Muscle of leg (tissue), 16 donors: ENCODE measurements at places on chromosomes 2 and 18.

DNA sequence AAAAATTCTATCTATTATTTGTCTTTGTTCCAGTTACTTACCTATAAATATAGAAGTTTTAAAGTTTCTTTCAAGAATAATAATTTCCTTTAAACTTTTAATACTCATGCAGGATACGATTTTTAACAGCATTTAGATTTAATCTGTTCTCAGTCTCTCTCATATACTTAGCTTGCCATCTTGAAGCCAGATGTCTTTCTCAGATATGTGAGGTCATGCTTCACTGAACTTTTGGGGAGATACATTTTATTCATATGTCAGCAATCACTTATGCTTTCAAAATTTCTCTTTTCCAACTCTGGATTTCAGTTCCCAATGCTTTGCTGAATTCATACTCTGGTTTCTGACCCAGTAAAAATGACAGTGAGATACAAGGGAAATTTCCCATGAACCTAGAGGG is 66.5 kb upstream of the CCDC178 start:
- no peaks in the 10 kb centered on the region for H3K4me1 ChIP-seq
- no peak overlapping the region for H3K4me3 ChIP-seq
- no peaks in the 10 kb centered on the region for H3K27me3 ChIP-seq
- no peak overlapping the region for H3K27ac ChIP-seq

- no peak overlapping the region for H3K27ac ChIP-seq
- no peaks in the 10 kb centered on the region for H3K27me3 ChIP-seq
- no peaks in the 10 kb centered on the region for H3K4me1 ChIP-seq
- H3K4me3 ChIP-seq: no peak overlapping the region
- no peak for DNase-seq
These were observed 1072.8 kb upstream of the TMEFF2 start for GRCh38 chr2:193267496-193268002.

DNA sequence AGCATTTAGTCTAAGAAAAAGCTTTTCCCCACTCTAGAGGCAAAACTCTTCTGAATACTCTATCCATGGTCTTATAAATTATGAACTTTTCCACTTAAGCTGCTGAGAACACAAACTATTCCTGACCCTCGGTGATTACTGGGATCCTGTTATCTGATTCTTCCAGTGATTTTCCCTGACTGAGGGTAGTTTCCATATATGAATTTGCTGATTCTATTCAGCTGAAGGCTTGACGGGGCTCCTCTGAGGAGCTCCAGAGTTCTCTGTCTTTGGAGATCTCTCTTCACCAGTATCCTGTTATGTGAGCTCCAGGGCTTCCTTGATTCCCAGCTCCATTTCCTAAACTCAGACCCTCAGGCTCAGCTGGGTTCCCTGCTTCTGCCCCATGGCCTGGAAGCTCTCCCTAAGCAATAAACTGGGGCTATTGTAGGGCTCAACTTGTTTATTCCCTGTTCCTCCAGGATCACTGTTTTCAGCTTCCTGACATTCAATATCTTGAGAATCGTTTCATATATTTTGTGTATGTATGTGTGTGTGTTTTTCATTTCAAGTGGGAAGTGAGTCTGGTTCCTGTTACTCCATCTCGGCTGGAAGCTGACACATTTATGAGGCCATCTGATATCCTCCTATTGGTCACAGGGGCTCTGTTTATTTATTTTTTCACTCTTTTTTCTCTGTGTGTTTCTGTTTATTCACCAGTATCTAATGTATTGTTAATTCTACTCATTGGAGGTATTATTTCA is 78.2 kb downstream of the ARHGAP28 start:
- DNase-seq: no peak
- H3K4me3 ChIP-seq: no peak overlapping the region
- peak overlapping the region; percentile 66 for H3K27ac ChIP-seq
- H3K4me1 ChIP-seq: peaks cover 3% of the 10 kb centered on the region
- H3K36me3 ChIP-seq: no peaks in the 10 kb centered on the region

GRCh38 chr18:55161916-55162315 is 202.7 kb upstream of the CCDC68 start:
- no peaks in the 10 kb centered on the region for H3K4me1 ChIP-seq
- H3K4me3 ChIP-seq: no peak overlapping the region
- H3K27ac ChIP-seq: no peak overlapping the region
- no peaks in the 10 kb centered on the region for H3K36me3 ChIP-seq

GRCh38 chr2:88350331-88351248 is 101.9 kb downstream of the FOXI3 start:
- no peaks in the 10 kb centered on the region for H3K36me3 ChIP-seq
- peak; percentile 9 for DNase-seq
- H3K27me3 ChIP-seq: peaks cover 21% of the 10 kb centered on the region
- H3K4me3 ChIP-seq: no peak overlapping the region
- H3K4me1 ChIP-seq: peaks cover 6% of the 10 kb centered on the region

- no peak overlapping the region for H3K4me3 ChIP-seq
- H3K4me1 ChIP-seq: no peaks in the 10 kb centered on the region
- no peaks in the 10 kb centered on the region for H3K36me3 ChIP-seq
- H3K27ac ChIP-seq: no peak overlapping the region
- H3K27me3 ChIP-seq: no peaks in the 10 kb centered on the region
These were observed 303.9 kb downstream of the ETAA1 start for GRCh38 chr2:67701011-67701410.

DNA sequence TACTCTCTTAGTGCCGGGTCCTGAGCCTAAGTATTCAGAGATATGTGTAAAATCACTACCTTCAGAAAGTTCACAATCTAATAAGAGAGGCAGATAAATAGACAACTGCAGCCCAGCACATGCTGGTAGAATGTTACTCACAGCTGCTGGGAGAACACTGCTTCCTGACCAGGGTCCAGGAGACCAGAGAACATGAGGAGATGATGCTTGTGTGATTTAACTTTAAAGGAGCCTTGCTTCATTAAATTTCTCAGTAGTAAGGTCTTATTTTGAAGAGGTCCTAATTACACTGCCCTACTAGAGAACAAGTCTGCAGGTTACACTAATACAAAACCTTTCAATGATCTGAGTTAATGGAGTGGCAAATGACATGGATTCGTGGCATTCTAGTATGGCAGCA is 209.9 kb upstream of the TRIB2 start:
- DNase-seq: no peak
- no peaks in the 10 kb centered on the region for H3K4me1 ChIP-seq
- no peaks in the 10 kb centered on the region for H3K27me3 ChIP-seq

- DNase-seq: peak; percentile 67
- peaks cover 2% of the 10 kb centered on the region for H3K4me1 ChIP-seq
- H3K27me3 ChIP-seq: no peaks in the 10 kb centered on the region
- H3K36me3 ChIP-seq: no peaks in the 10 kb centered on the region
- H3K4me3 ChIP-seq: no peak overlapping the region
- no peak overlapping the region for H3K27ac ChIP-seq
These were observed 155.3 kb upstream of the MYO3B start for GRCh38 chr2:170022692-170023091.

DNA sequence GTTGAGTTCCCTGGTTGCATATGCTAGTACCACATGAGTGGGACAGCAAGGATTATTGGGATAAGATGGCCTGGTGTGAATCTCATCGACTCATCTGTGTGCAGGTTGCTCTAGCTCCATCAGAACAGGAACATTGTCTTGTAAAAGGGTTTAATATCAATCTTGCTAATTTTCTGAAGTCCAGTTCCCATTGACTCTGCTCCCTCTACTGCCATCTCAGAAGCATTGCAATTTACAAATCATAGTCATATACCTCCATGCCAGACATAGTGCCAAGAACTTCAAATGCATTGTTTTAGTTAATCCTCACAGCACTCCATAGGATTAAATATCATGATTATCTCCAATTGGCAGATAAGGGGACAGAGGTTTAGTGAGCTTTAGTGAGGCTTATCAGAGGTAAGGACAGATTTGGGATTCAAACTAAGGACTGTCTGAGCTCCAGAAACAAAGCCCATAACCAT is 4.8 kb upstream of the STAT4 start:
- H3K4me3 ChIP-seq: no peak overlapping the region
- peaks cover 5% of the 10 kb centered on the region for H3K4me1 ChIP-seq
- no peaks in the 10 kb centered on the region for H3K36me3 ChIP-seq
- H3K27ac ChIP-seq: no peak overlapping the region
- DNase-seq: no peak

GRCh38 chr2:46438102-46438501 is 41.3 kb upstream of the TMEM247 start:
- no peak overlapping the region for H3K4me3 ChIP-seq
- peaks cover 3% of the 10 kb centered on the region for H3K27me3 ChIP-seq
- H3K4me1 ChIP-seq: no peaks in the 10 kb centered on the region
- DNase-seq: no peak

- DNase-seq: no peak
- H3K27me3 ChIP-seq: no peaks in the 10 kb centered on the region
- H3K4me3 ChIP-seq: no peak overlapping the region
- no peaks in the 10 kb centered on the region for H3K36me3 ChIP-seq
These were observed 206.3 kb upstream of the GYPC start for GRCh38 chr2:126449677-126450076.

DNA sequence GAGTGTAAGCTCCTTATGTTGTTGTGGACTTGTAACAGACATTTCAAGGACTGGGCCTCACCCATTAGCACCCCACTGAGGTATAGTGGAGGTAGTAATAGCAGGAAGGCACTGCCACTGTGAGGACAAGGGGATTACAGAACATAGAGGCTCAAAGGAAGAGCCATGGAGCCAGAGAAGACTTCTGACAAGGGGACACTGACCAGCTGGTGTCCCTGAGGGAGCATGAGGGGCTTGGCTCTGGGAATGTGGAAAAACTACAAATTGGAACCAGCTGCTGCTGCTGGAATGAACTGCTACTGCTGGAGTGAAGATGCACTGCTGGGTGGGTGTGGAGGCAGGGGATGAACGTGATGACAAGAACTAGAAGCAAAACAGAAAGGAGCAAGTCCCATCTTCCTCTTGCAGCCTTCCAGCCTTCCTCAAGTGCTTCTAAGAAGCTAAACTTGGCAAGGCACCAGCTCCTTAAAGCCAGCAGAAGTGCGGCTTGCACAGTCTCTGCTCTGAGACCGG is 167.3 kb upstream of the NOSTRIN start:
- H3K4me3 ChIP-seq: no peak overlapping the region
- H3K27me3 ChIP-seq: no peaks in the 10 kb centered on the region
- no peaks in the 10 kb centered on the region for H3K36me3 ChIP-seq

DNA sequence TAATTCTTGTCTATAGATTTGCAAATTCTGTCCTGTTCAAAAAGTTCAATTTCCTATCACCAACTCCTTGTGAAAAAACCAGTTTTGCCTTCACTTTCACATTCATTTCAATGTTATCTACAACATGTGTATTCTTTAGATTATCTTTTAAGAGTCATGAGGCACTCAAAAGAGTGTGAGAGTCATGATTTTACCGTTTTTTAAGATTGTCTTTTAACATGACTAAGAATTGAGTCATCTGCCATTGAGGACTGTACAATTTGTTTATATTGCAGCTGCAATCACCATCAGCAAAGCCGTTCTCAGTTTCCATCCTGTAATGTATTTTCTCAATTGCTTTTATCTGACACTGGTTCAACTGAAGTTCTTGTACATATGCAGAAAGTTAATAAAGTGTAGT is 275.8 kb downstream of the LNPK start:
- DNase-seq: no peak
- no peaks in the 10 kb centered on the region for H3K4me1 ChIP-seq
- H3K4me3 ChIP-seq: no peak overlapping the region
- H3K27ac ChIP-seq: no peak overlapping the region
- H3K27me3 ChIP-seq: no peaks in the 10 kb centered on the region
- no peaks in the 10 kb centered on the region for H3K36me3 ChIP-seq

DNA sequence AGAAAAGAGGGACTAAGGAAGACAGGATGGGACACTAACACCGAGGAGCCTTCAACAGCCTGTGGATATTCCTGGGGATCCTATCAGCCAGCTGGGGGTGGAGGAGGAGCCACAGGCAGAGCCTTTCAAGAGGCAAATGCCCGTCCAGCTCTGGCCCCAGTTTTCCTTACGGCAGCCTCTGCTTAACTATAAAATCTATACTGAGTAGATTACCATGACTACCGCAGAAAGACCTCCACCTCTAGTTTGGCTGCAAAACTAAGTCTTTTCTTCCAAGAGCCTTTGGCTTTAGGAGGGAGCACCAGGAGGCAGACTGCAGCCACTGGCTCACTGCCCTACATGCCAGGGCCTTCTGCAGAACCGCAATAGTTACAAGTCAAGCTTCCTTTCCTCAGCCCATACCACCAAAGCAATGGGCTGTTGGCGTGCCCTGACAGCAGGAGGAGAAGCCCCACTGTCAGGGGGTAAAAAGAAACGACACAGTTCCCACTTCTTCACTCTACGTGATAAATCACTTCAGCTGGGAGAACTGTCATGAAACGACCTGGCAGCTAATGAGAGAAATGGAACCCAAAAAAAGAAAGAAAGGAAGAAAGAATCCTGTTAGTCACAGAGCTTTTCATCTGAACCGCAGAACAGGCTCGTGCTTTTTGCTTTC is 25.1 kb upstream of the CREB1 start:
- no peaks in the 10 kb centered on the region for H3K27me3 ChIP-seq
- H3K27ac ChIP-seq: peak overlapping the region; percentile 25
- peaks cover 12% of the 10 kb centered on the region for H3K4me1 ChIP-seq
- DNase-seq: peak; percentile 72

DNA sequence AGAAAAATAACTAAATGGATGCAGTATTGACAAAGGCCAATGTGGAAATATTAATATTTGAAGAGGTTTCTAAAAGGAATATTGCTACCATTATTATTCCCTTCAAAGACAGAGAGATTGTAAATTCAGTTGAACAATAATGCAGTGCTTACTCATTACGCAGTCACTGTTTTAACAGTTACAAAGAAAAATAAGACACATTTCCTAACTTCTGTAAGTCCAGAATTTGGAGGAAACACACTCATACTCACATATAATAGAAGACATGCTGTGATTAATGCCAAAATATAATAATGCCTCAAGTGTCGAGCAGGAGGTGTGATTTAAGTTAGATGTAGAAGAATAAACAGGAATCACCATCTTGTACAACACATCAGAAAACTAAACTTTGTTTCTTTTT is 389.2 kb downstream of the FBXO15 start:
- H3K4me1 ChIP-seq: no peaks in the 10 kb centered on the region
- DNase-seq: no peak
- H3K27me3 ChIP-seq: no peaks in the 10 kb centered on the region

GRCh38 chr18:11310476-11311086 is 161.2 kb upstream of the PIEZO2 start:
- no peaks in the 10 kb centered on the region for H3K27me3 ChIP-seq
- DNase-seq: peak; percentile 22
- no peak overlapping the region for H3K4me3 ChIP-seq

GRCh38 chr2:48527226-48527885 is 2.6 kb upstream of the STON1 start:
- peak overlapping the region; percentile 80 for H3K27ac ChIP-seq
- no peaks in the 10 kb centered on the region for H3K27me3 ChIP-seq
- no peak overlapping the region for H3K4me3 ChIP-seq

- no peaks in the 10 kb centered on the region for H3K4me1 ChIP-seq
- DNase-seq: peak; percentile 94
- H3K4me3 ChIP-seq: no peak overlapping the region
- no peaks in the 10 kb centered on the region for H3K36me3 ChIP-seq
- H3K27ac ChIP-seq: peak overlapping the region; percentile 32
These were observed 47.6 kb downstream of the PDE1A start for GRCh38 chr2:182379241-182379640.

GRCh38 chr2:199455545-199456382 is 2.0 kb downstream of the SATB2 start:
- peaks cover 33% of the 10 kb centered on the region for H3K4me1 ChIP-seq
- DNase-seq: no peak
- H3K36me3 ChIP-seq: no peaks in the 10 kb centered on the region
- H3K27ac ChIP-seq: no peak overlapping the region
- H3K4me3 ChIP-seq: peak overlapping the region; percentile 13
